Cortex of kidney (tissue), 1 donor: ENCODE measurements at places on chromosomes 3 and 15.

DNA sequence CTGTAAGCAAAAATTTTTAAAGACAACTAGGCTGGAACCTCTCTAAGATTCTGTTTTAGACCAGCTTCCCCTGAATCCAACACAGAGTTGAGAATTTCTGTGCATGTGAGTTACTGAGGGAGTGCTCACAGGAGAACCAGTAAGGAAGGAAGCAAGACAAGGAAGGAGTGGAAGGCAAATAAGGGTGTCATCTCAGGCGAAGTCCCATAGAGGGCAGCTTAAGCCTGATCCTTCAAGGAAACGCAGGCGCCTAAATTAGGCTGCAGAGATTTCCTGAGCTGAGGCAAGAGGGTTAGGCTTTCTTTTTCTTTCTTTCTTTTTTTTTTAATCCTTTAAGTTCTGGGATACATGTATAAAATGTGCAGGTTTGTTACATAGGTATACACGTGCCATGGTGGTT is 36.2 kb upstream of the COL6A6 start:
- DNase-seq, result no peak

GRCh38 chr15:63093486-63094205 is 28.0 kb upstream of the LACTB start:
- no peak for DNase-seq

GRCh38 chr3:124383846-124384466 is 346.3 kb upstream of the UMPS start:
- DNase-seq, result no peak

GRCh38 chr15:71508081-71508682 is 302.2 kb upstream of the NR2E3 start:
- no peak for DNase-seq

DNA sequence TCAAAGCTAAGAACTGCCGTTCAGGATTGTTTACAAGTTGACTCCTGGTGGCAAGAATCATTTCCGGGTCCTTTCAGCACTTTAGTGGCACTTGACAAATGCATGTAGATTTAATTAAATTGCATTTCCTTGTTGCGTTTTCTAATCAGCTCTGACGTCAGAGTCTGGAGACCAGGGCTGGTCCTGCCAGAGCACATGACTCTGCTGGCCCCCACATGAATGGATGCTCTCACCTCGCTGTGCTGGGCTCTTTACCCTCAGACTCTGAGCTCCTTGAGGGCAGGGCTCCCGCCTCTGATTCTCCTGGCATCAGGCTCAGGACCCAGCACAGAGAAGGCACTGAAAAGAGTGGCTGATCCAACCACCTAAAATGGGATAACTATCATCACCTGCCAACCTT is 69.4 kb downstream of the FEM1B start:
- DNase-seq, result no peak

- no peak for DNase-seq
These were observed 166.5 kb downstream of the NSMCE3 start for GRCh38 chr15:29102911-29103823.

DNA sequence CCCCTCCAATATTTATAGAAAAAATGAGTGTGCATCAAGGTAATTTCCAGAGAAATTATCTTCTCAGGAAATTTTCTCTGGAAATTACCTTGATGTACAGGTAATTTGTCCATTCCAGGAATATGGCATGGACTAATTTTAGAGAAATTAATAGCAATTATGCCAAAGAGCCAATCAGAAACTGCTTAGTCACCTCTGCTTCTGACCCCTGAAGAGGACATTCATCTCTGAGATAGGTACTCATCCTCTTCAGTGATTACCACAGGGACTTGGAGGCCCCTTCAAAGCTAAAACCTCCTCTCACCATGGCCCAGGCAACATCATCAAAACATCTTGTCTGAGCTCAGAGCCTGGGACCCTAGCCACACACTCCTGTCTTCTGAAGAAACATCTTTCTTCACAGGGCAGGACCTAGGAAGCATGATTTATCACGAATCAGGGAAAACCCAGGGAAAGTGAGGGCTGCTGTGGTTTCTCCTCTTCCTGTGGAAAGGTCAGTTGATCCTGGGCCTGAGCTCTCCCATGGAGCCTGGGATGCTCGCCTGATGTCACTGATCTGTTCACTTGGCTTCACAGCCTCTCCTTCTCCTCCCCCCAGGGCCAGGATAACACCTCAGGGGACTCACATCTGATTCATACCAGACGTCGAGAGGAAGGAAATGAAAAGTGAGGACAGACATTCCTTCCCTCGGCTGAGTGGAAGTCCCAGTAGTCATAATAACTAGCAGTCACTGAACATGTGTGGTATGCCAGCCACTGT is 210.5 kb downstream of the DTWD1 start:
- no peak for DNase-seq

DNA sequence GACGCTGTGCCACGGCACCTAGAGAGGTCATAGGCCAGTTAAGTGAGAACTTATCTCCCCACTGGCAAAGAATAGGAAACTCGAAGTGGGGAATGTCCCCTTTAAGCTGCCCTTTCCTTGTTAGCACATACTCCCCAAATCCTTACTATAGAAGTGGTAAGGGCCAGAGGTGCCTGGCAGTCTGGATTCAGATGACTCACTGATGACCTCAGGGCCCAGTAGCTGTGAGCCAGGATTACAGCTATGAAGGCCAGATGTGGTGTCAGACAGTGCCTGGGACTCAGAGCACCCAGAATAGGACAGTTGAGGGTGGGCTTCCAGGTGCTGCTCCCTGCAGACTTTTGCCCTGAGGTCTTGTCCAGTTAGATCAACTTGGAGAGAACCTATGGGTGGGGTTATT is 37.7 kb downstream of the PDIA5 start:
- DNase-seq, result no peak

DNA sequence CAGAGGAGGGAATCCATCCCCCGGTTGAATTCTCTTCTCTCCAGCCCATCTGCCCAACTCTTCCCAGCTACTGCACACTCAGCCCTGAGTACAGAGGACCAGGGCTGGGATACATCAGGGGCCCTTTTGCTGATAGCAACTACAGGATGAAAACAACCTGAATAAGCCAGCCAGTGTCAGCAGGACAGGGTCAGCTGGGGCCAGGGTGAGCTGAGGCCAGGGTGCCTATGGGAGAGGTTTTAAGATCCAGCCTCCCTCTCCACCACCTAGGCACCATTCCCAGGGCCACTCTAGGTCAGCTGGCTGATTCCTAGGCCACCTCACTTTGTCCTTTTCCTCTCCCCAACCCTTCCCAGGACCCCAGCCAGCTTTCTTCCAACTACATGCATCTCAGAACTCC is 83.8 kb downstream of the MRPL46 start:
- no peak for DNase-seq

DNA sequence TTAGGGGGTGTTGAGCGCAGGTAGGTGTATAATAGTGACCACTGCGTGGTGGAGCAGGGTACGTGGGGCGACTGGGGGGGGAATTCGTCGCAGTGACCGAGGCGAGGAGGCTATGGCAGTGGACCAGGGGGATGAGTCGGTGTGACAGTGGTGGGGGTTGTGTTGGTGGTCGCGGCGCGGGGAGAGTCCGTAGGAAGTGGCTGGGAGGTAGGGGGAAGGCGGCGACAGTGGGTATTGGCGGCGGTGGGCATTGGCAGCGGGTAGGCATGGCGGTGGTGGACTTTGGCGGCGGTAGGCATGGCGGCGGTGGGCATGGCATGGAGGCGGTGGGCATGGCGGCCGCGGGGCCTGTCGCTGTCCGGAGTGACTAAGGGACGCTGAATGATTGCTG is 739 bp downstream of the SNRPN start:
- DNase-seq, result no peak

GRCh38 chr3:189655617-189656016 is 24.4 kb downstream of the TP63 start:
- no peak for DNase-seq

DNA sequence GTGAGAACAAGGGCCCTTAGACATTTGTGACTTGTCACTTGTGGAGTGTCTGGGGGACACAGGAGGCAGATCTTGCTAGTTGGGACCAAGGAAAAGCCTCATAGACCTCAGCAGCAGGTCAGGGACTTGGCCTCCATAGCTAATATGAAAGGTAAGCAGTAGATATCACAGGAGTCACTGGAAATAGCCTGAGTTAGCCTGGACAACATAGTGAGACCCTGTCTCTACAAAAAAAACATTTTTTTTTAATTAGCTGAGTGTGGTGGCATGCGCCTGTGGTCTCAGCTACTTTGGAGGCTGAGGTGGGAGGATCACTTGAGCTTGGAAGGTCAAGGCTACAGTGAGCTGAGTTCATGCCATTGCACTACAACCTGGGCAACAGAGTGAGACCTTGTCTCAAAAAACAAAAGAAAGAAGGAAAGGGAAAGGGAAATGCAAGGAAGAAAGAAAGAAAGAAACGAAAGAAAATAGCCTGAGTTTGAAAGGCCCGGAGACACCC is 37.1 kb upstream of the CLK3 start:
- no peak for DNase-seq

GRCh38 chr3:59425942-59426341 is 376.1 kb upstream of the CFAP20DC start:
- DNase-seq, result no peak

GRCh38 chr15:25597571-25597970 is 158.7 kb upstream of the UBE3A start:
- no peak for DNase-seq

- DNase-seq, result no peak
These were observed 135.6 kb upstream of the SUCLG2 start for GRCh38 chr3:67790043-67790442.

GRCh38 chr3:147843331-147843730 is 434.2 kb downstream of the ZIC1 start:
- no peak for DNase-seq

GRCh38 chr15:101088788-101089578 is 162.9 kb downstream of the CHSY1 start:
- no peak for DNase-seq

DNA sequence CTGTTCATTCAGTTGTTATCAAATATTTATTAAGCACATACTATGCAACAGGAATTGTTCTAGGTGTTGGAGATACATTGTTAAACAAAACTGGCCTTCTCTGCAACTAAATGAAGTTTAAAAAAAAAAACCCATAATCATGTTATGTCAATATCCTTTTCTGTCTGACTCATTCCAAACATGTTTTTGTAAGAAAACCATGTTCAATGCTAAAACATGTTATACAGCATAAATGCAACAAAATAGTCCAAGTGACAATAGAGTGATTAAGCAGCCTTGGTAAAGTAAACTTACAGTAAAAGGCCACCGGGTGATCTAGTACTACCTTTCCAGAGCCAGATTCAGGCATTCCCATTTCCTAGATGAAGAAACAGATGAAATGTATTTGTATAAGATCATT is 278.0 kb upstream of the NECTIN3 start:
- no peak for DNase-seq

DNA sequence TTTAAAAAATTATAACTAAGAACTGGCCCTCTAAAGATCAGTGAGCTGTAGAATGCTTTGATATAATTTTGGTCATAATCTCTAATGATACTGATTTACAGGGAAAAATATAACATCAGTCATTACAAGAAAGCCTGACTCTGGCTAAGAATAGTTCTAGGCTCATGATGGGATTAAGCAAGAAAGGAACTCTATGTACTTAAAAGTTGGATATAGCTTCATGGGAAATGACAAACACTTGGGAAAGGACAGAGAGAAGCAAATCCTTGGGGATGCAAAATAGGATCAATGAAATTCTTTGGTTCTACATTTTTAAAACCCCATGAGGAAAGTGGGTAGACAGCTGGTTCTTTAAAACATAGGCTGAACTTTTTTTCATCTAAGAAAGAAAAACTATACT is 472.7 kb upstream of the NR2F2 start:
- DNase-seq, result no peak

GRCh38 chr15:39594446-39595337 is 13.8 kb downstream of the THBS1 start:
- DNase-seq, result no peak

GRCh38 chr3:74403307-74403706 is 211.2 kb downstream of the CNTN3 start:
- DNase-seq, result no peak

DNA sequence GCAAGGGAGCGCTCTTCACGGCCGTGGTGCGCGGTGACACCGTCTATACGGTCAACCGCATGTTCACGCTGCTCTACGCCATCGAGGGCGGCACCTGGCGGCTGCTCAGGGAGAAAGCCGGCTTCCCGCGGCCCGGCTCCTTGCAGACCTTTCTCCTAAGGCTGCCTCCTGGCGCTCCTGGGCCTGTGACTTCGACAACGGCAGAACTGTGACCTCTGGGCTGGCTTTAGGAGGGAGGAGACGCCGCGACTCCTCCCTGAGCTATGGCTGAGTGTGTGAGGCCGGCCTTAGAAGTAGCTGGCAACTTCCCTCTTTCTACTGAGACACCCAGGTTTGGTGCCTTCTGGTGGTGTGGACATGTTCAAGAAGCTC is 1.4 kb downstream of the KBTBD13 start:
- DNase-seq, result no peak

- DNase-seq, result no peak
These were observed 118.8 kb downstream of the ECT2 start for GRCh38 chr3:172869368-172869771.

DNA sequence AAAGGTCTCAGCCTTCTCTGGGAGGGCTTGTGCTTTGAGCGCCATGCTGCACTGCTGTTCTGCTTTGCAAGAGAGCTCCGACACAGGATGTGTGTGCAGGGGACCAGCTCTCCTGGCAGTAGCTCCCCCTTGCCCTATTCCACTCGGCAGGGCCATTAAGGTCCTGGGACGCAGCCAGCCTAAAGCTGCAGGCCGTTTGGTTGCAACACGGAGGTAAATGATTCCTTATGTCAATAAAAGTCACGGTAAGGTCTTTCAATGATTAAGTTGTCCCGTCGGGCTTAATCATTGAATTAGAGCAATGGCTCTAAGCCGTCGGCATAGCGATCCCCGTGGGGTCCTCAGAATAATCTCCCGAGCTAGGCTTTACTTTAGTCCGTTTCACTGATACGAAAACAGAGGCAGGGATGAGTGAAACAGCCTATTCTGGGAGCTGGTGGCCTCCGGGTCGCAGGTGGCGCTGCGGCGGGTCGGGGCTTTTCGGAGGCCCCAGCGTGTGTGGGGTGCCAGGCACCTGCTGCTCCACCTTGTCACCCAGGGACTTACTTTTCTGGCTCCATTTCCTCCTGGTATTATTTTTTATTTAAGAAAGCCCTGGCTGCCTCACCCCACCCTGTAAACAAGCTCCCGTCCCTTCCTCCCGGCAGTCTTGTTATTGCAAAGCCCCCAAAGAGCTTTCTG is 525.2 kb downstream of the OCA2 start:
- DNase-seq, result no peak

DNA sequence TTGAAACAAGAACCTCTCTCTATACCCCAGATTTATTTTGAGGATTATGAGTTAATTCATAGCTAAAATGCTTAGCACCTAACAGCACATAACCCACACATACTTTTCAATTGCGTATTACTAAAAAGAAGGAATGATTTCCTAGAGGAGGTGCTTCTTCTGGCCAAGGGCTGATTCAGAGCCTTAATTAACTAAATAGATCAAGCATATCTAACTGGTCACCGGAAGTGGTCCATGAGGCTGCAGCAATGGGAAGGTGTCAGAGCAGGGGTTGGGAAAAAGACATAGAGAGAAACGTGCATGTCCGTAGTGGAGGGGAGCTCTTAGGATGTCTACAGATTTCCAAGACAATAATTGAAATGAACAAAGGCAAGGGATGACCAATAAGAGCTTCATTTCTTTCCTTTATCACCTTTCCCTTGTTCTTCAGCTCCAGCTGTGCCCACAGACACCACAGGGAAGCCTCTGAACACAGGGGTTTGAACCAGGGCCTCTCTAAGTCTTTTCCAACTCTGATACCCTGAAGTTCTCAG is 467 bp downstream of the HGD start:
- DNase-seq, result no peak
